Sciatic nerve (tissue), 2 donors: ENCODE measurements at places on chromosomes 11 and 22. TPM values are rescaled to one million over a fixed set of nuclear protein-coding genes. Genes with fewer than 3 reads are reported as not detected.

DNA sequence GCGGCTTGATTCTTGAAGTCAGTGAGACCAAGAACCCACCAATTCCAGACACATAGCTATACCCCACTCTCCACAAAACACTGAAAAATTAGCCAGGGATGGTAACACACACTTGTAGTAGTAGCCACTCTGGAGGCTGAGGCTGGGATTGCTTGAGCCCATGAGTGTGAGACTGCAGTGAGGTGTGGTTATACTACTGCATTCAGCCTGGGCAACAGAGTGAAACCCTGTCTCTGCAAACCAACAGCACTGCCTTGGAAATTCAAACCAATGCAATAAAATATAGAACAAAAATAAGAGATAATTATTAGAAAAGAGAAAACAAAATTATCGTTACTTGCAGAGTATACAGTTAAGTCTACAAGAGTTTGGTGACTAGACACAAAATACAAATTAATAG lies 20.2 kb upstream of the PRDM10 start:
- DNase-seq: no peak

The RAB3IL1 gene
- 70.5 TPM for total RNA-seq

DNA sequence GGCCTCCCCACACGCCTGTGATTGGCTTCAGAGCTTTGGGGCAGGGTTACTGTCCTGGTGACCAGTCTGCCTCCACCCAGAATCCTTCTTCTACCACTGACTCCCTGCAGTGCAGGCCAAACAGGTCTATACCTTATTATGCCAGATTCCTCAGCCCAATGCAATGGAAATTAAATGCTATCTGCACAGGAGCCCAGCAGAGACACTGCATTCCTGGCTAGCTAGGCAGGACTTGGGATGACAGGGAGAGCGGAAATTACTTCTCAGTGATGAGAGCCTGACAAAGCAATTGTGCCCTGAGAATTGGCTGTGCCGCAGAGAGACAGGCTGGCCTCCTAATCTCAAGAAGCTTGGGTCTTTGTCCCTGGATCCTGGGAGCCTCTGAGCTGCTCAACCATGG lies 143.8 kb upstream of the NCAM1 start:
- DNase-seq: no peak

- no peak for DNase-seq
These were observed 2.1 kb upstream of the CCDC81 start for GRCh38 chr11:86372586-86372985.

- DNase-seq: peak; percentile 33
These were observed 13.3 kb downstream of the ASCL2 start for GRCh38 chr11:2256951-2257700.

DNA sequence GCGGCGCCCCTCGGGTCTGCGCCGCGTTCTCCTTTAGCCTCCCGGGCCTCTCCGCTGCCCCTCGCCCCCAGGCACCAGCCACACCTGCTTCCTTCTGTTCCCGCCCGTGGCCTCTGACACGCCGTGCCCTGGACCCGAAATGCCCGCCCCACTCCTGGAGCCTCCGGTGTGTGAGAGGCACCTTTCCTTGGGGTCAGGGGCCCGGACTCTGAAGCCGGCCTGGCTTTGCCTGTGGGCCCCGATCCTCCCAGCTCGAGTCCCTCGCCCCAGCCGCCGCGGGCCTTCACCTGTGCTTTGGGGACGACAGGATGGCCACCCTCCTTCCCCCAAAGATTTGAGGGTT lies 661 bp upstream of the CDPF1 start:
- DNase-seq: peak; percentile 65

The CADM1 gene
- 58.7 TPM for total RNA-seq

The PRSS23 gene
- 28.6 TPM for total RNA-seq

DNA sequence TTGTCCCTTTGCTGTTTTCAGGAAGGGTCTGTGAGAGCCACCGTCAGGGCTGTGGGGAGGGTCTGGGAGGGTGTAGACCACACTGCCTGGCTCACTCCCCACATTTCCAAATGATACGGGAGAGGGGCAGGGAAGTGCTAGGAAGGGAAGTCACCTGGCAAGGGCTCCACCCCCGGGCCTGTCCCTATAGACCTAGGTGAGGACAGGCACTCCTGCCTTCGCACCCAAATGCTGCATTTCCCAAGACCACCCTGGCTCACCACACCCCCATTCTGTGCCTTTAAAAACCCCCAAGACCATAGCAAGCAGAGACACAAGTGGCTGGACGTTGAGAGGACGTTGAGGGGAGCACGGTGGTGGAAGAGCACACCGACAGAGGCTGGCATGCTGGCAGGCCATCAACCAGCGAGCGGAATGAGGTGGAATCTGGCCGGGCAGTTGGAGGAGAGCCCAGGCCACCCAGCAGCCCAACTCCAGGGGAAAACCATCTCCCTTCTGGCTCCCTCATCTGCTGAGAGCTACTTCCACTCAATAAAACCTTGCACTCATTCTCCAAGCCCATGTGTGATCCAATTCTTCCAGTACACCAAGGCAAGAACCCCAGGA lies 45.7 kb downstream of the GNB1L start:
- peak; percentile 26 for DNase-seq

The TYR gene
- not detected for total RNA-seq

DNA sequence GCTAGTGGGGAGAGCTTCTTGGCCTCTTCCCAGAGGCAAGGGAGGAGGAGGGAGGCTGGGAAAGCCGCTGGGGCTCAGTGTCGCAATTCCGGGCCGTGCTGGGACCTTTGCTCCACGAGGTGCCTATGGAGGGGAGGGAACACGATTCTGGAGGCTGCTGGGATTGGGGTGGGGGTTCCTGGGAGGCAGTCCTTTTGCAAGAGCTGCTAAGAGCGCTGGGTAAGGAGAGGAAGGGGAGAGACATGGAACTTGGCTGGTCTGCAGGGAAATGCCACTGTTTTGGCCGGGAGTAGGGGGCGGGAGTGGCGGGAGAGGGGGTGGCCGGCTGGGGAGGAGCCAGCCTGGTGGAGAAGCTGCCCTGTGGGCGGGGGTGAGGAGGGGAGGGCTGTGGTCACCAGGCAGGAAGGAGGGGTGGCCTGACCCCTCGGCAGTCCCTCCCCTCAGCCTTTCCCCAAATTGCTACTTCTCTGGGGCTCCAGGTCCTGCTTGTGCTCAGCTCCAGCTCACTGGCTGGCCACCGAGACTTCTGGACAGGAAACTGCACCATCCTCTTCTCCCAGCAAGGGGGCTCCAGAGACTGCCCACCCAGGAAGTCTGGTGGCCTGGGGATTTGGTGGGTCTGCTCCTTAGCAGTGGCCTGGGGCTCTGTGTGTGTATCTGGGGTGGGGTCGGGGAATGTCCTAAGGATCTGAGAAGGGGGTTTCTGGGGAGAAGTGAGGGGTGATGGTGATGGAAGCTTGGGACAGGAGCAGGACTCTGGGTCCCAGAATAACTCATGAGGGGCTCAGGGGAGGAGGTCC lies at the start of gene NR1H3:
TSS of gene NR1H3 (plus strand) at position 480 of the 800 bp plus-strand sequence. CDS start 1,221 bp downstream, outside the sequence.
- DNase-seq: peak; percentile 90

GRCh38 chr11:15616130-15617105 lies 501.7 kb downstream of the INSC start:
- no peak for DNase-seq

DNA sequence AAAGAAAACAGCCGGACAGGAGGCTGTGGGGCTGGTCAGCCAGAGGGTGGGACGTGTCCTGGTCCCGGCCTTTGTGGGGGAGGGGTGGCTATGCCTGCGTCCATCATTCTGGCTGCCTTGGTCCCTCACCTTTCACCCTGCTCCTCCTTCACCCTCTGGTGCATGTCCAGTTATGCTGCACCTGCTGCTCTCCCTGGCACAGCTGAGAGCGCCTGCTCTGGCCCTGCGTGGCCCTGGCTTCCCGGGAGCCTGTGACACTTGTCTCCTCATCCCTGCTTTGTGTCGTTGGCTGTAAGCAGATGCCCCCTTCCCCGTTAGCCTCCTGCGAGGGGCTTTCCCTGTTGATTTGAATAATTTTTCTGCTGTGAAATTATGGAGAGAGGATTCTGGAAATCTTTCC lies 16.6 kb downstream of the PHRF1 start:
- no peak for DNase-seq

DNA sequence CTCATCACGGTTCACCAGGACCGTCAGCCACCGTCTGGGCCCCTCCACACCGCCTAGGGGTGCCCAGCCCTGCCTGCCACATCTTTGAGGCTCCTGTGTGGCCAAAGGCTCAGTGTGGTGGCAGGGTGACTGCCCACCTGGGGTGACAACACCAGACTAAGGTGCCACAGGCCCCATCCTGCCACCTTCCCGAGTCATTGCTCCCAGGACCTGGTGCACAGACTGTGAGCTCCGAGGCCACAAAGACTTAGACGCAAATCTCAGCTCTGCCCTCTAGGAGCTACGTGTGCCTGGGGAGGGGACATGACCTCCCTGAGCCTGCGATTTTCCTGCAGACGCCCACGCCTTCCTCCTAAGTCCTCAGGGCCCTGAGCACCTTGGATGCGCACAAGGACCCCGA lies 36.5 kb downstream of the KIAA0930 start:
- DNase-seq: no peak

The RBMXL2 gene
- total RNA-seq: 0.22 TPM
